EL (cell line): ENCODE measurements at places on chromosomes 11 and 22.
A peak's percentile ranks its signal among the peaks of the same experiment; 100 is the strongest.

GRCh38 chr11:120281143-120281795 lies 41.3 kb downstream of the POU2F3 start:
- peak; percentile 8 for DNase-seq

- DNase-seq, result no peak
Measured at GRCh38 chr22:35752006-35752862, 34.6 kb downstream of the APOL5 start.

DNA sequence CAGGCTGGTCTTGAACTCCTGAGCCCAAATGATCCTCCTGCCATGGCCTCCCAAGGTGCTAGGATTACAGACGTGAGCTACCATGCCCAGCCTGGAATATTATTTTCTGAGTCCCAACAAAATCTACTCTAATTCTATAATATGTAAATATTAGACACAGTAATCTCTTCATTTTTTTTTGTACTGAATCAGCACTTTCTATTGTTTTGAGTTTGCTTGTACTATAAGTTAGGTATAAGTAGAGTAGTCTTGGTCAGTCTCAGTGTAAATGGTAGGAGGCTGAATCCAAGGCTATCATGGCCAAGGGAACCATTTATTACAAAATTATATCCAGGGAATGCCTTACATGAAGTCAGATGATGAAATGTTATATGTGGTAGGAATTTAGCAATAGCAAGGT lies 19.6 kb upstream of the OR6X1 start:
- no peak for DNase-seq

DNA sequence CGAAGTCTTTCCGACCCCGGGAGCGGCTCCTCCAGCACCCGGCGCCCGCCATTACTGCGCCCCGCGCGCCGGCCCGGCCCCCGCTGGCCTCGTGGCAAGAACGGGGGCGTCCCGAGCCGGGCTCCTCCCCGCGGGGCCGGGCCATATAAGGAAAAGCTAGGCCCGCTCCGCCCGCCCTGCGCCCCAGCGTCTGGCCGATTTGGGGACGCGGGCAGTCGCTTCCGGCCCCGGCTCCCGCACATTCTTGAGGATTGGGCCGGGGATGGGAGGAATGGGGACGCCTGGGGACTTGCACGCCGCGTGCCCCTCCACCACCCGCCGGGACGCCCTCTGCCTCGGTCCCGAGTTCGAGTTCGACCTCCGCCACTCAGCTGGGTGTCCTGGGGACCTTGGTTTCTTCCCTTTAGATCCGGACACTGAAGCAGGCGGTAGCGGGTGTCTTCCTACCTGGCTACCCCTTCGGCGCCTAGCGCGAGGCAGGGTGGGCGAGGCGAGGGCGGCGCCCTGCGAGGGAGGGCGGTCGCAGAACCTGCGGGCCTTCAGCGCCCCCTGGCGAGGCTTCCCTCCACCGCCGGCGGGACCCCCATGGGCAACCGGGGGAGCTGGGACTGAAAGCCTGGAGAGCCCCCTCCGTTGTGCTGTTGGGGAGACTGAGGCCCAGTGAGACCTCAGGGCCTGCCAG lies 3.8 kb downstream of the SMTN start:
- peak; percentile 84 for DNase-seq

DNA sequence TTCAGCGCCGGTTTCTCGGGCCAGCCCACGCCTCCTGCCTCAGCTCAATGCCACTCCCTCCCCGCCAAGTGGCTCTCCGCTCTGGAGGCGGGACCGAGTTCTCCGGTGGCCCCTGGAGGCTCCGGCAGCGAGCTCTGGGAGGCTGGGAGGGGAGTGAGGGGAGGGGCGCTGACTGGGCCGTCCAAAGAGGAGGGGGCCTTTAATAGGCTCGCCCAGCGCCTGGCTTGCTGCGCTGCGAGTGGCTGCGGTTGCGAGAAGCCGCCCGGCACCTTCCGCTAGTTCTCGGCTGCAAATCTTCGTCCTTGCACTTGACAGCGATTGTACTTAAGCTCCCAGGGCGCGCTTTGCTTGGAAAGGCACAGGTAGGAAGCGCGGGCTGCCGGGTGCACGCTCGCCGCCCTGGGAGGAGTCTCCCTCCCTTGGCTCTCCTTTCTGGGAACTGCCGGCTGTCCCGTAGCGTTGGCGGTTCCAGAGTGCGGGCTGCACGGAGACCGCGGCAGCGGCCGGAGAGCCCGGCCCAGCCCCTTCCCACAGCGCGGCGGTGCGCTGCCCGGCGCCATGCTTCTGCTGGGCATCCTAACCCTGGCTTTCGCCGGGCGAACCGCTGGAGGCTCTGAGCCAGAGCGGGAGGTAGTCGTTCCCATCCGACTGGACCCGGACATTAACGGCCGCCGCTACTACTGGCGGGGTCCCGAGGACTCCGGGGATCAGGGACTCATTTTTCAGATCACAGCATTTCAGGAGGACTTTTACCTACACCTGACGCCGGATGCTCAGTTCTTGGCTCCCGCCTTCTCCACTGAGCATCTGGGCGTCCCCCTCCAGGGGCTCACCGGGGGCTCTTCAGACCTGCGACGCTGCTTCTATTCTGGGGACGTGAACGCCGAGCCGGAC lies at the start of gene ADAMTS15:
ADAMTS15 (plus strand) TSS at position 230 of the 894 bp plus-strand sequence; CDS start at position 559, 329 bp downstream.
- peak; percentile 87 for DNase-seq

- peak; percentile 28 for DNase-seq
Measured at GRCh38 chr11:63870351-63871140, 31.6 kb downstream of the MARK2 start.

- no peak for DNase-seq
Measured at GRCh38 chr11:69852056-69852455, 32.8 kb upstream of the FGF3 start.

- DNase-seq, result no peak
Measured at GRCh38 chr11:116185551-116185950, 587.2 kb downstream of the BUD13 start.

DNA sequence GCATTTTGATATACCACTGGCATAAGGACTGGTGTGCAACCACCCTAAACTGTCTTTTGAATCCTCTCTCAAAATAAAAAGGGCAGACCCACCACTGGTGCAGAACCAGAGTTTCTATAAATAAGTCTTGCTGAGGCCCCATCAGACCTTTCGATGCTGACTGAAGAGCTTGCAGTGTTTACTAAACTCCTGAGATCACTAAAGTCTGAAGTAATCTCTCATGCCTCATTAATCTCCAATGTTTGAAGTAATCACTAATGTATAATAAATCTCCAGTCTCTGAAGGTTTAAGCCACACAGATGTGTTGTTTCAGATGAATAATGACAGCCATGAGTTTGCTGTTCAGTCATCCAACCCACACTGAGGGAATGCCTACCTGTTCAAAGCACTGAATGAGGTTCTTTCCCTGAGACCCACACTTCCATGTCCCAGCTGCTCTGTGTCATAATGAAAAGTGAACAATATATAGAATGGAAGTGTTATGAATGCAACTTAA lies 50.6 kb upstream of the DEUP1 start:
- no peak for DNase-seq

DNA sequence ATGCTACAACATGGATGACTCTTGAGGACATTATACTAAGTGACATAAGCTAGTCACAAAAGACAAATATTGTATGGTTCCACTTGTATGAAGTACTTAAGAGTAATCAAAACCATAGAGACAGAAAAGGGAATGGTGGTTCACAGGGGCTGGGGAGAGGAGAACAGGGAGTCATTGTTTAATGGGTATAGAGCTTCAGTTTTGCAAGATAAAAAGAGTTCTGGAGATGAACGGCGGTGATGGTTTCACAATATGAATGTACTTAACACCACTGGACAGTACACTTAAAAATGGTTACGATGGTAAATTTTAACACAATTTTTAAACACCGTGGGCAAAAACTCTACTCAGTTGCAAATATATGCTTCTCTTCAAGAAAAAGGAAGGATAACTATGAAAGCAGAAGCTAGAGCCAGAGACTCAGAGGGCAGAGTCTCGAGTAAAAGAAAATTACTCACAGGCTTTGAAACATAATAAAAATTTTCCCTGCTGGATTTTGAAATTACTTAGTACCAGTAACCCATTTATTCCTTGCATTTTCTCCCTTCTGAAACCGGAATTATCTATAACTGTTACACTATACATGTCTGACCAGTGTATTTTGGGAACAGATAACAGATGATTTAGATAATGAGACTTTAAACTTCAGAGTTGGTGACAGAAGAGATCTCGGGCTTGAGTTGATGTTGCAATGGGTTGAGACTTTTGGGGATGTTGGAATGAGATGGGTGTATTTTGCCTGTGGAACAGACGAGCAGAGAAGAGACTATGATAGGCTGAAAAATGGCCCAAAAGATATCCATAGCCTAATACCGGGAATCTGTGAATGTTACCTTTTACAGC lies 15.0 kb downstream of the MRTFA start:
- no peak for DNase-seq

DNA sequence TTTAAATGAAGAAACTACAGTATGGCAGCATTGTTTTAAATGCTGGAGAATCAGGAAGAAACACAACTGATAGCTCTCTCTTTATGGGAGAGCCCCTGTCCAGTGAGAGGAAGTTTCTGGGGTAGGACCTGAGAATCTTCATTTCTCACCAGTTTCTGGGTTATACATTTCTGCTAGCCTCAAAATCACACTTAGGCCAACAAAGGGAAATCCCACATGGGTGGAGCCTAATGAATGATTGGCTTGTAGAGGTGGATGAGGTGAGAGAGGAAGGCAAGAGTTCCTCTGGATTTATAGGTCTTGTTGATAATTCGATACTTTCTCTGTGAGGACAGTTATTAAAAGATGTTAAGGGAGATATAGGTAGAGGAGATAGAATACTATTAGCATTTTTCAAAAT lies 1397.3 kb upstream of the TENM4 start:
- no peak for DNase-seq

- no peak for DNase-seq
Measured at GRCh38 chr11:83956119-83956697, 670.0 kb upstream of the CCDC90B start.

DNA sequence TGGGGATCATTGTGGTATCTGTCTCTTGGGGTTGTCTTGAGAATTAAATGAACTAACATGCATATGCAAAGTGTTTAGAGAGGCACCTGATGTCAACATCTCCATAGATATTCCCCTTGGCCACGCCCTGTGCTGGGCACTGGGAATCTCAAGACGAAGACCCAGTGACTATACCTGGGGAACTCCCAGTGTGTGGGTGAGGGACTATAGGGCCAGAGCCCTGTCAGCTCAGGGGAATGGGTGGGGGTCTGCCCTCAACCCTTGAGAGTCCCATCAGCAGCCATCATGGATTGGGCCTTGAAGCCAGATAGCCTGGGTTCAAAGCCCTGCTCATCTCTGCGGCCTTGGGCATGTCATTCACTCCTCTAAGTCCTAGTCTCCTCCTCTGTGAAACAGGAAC lies 21.6 kb upstream of the LMO1 start:
- DNase-seq, result no peak
